ENCODE measurements at places on chromosomes 3 and 15. TPM values are rescaled to one million over a fixed set of nuclear protein-coding genes. Genes with fewer than 3 reads are reported as not detected.

The OR5K1 gene
- total RNA-seq, result not detected

The A4GNT gene
- not detected for total RNA-seq

The GOLGA8R gene
- 5.5 TPM for total RNA-seq

The RTP4 gene
- 1.1 TPM for total RNA-seq

The MBNL1 gene
- 108 TPM for total RNA-seq

The TJP1 gene
- 192 TPM for total RNA-seq

Measured in spinal cord (tissue), 10 donors.